Esophagus mucosa (tissue), 1 donor: ENCODE measurements at places on chromosomes 12 and 14.
A peak's percentile ranks its signal among the peaks of the same experiment; 100 is the strongest.

- ATAC-seq: no peak
These were observed 13.7 kb upstream of the FBXL14 start for GRCh38 chr12:1607940-1608712.

DNA sequence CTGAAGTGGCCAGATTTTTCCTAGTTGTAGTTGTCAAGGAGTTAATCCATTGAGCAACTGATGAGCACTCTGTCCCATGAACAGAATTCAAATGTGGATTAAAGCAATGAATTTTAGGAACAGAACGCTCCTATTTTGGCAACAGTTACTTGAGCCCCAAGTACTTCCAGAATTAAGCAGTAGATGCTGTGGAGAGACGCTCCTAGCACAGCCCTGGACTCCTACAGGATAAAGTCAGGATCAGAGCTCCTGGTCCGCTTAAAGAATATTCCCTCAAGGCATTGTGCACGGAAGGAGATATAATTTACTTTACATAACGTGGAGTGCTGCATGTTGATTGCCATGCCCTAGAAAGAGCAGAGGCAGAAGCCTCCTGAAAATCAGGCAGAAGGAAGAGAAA, 53.4 kb downstream of the FLRT2 start:
- no peak for ATAC-seq

GRCh38 chr12:54588110-54588889, at the start of gene PPP1R1A:
PPP1R1A (minus strand) TSS chr12:54588659; CDS start chr12:54588488, 171 bp downstream.
- ATAC-seq: peak; percentile 26

GRCh38 chr14:101025131-101025530, 121.6 kb upstream of the RTL1 start:
- no peak for ATAC-seq

GRCh38 chr12:57223191-57224165, 6.0 kb upstream of the SHMT2 start:
- ATAC-seq: no peak

DNA sequence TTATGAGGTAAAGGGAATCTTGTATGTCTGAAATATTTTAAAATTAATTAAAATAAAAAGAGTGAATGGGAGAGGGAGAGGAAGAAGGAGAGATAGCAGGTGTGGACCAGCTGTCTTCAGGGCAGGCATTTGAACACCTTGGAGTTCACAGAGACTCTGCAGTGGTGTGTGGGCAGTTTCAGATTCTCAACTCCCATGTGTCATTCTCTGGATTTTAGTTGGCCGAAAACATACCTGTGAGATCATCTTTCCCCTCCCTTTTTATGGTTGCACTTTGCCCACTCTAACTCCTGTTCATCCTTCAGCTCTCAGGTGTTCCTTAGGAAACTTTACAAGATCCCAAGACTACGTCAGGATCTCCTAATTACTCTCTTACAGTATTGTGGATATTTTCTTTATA, 108.1 kb downstream of the ERC1 start:
- no peak for ATAC-seq

DNA sequence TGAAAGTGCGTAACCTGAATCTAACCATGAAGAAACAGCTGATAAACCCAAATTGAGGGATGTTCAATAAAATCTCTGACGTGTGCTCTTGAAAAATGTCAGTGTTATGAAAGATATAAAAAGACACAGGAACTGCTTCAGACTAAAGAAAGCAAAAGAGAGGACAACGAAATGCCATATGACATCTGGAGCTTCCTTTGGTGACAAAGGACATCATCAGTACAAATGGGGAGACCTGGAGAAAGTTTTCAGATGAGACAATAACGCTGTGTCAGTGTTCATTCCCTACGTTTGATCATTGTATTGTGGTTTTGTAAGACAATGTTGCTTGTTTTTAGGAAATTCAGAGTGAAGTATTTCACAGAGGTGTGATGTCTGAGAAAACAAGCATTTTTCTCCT, 125.9 kb upstream of the MAP1LC3B2 start:
- ATAC-seq: no peak

- peak; percentile 59 for ATAC-seq
These were observed 171.2 kb downstream of the FOXN3 start for GRCh38 chr14:89245802-89246201.

GRCh38 chr12:112518365-112518735, 99.6 kb downstream of the PTPN11 start:
- no peak for ATAC-seq

DNA sequence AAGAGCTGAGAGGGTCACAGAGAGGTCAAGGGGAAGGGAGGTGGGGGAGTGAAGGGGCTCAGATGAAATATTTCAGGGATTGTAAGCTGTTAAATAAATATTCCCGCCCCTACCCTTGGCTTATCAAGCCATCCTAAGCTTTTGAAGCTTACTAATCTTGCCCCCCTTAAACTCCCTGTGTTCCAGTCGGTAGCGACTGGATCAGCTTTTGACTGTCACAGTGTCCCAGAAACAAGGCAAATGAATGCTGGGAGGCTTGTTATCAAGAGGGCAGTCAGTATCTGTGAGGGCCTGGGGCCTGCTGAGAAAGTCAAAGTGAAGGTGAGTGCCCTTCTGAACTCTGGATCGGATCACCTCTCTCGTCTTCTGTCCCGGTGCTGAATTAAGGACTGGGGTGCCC, 128.1 kb downstream of the DACT1 start:
- ATAC-seq: no peak

- no peak for ATAC-seq
These were observed 40.9 kb upstream of the TOMM20L start for GRCh38 chr14:58354808-58355207.

GRCh38 chr12:105400227-105400626, 69.7 kb downstream of the C12orf75 start:
- ATAC-seq: no peak

DNA sequence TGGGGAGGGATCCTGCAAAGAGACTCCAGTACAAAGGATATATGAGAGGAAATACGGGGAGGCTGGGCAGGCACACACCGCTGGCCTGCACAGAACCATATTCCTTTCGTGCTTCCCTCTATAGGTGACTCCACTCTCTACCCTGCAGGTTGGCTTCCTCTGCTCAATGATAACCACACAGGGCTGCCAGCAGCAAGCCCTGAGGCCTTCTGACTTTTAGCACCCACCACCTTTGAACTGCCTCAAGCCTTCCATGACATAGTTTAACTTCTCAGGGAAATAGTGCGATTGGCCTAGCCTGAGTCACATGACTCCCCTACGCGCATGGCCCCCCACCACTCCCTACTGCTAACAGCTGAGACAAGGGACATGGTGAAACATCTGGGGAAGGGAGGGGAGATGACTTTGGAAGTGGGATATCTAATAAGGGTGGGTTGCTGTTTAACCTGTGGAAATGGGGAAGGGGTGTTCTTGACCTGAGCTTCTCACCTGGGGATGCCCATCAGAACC, 3.0 kb upstream of the FOXN3 start:
- no peak for ATAC-seq

DNA sequence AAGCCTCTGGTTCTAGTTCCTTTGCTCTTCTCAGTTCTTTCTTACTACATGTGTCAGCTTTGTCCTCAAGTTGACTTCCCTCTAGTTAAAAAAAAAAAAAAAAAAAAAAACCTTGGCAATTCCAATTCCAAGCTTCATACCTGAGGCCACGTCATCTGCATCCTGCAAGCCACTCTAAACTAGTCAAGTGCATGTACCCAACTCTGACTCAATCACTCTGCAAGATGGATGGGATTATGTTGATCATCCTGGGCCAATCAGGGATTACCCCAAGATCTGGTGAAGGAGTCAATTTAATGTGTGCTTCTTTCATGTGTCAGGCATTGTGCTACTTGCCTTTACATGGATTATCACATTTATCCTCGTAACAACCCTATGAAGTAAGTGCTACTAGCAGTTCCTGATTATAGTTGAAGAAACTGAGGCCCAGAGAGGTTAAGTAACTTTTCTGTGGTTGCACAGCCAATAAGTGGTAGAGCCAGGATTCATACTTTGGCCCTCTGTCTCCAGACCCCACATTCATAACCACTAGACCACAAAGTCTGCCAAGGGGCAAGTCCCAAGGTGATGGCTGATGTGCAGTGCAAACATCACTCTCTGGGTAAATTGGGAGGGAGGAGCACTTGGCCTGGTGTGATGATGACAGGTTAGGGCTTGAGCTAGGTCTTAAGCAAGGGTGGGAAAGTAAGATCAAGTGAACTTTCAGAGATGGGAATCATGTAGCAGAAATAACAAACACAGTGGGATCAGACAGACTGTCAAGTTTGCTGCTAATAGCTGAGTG, 17.3 kb upstream of the CCND2 start:
- peak; percentile 94 for ATAC-seq

- ATAC-seq: no peak
These were observed 173.7 kb downstream of the STXBP6 start for GRCh38 chr14:24875991-24876878.

GRCh38 chr12:28611115-28611435, 420.8 kb downstream of the CCDC91 start:
- ATAC-seq: peak; percentile 89

DNA sequence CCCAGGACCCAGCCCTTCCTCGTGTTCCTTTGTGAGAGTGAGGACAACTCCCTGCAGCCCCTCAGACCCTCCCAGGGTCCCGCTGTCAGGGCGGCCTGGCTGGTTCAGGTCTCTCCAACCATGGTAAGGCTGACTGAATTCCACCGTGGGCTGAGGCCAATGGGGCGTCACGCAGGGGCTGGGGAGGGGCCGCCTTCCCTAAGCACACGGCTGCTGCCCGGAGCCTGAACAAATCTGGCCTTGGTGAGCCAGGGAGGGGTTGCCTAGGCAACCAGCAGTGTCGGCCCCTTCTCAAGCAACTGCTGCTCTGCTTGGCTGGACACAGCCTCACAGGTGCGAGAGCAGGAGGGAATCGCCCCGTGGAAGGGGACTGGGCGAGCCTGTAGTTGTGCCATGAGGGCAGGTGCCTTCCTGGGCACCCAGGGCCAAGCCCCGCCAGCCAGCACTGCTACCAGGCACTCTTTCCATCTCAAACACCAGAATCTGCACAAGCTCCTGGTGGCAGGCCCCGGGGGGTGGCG, 37.0 kb upstream of the GALNT9 start:
- no peak for ATAC-seq

DNA sequence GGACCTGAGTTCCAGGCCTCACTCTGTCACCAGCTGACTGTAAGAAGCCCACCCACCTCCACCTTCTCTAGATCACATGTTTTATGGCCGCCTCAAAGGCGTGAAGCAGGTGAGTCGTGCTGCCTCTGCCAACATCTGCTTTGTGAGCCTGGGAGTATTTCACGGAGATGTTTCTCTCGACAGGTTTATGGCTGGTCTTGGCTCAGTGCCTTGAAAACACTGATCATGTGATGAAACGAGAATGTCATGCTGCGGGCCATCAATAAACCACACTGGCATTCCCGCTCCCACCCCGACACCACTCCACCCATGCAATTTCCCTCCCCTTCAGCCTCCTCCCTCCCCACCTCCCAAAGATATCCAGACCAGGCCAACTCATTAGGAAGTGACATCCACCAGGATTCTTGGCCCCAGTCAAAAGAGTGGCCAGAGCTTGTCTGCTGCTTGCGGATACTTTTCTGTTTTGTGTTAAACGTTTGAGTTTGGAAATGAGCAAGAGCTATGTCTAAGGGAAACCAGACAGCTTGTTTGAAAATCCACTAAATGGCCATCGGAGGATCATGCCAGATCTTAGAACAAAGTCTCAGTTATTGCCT, 53.8 kb upstream of the NTF3 start:
- no peak for ATAC-seq

GRCh38 chr12:15474766-15475165, 152.5 kb downstream of the PTPRO start:
- ATAC-seq: no peak

GRCh38 chr14:69690042-69690441, 76.9 kb upstream of the SRSF5 start:
- no peak for ATAC-seq

DNA sequence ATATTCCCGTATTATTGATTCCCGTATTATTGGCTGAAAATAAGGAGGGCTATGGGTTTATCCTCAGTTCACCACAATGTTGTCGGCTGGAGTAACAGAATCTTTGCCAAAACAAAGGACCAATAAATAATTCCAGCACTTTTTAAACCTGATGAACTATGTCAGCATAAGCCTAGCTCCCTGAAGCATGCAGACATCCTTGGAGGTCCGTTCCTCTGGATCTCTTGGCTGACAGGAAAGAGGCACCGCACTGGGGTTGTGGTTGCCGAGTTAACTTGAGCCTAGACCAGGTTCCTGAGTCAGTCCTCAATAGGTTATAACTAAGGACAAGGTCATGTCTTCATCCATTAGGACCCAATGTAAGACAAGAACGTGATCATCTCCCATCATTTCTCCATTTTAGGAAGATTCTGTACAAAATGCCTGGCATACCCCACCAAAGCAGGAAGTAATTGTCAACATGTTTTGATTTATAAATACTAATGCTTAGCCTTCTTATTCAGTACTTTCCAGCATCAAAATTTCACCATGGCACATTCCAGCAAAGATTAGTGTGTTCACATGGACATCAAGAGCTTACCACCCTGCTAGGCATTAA, 36.6 kb downstream of the NID2 start:
- no peak for ATAC-seq

- ATAC-seq: no peak
These were observed 1.7 kb upstream of the SCNN1A start for GRCh38 chr12:6376870-6377666.

- no peak for ATAC-seq
These were observed 236.1 kb downstream of the CACNA1C start for GRCh38 chr12:2288875-2289274.

DNA sequence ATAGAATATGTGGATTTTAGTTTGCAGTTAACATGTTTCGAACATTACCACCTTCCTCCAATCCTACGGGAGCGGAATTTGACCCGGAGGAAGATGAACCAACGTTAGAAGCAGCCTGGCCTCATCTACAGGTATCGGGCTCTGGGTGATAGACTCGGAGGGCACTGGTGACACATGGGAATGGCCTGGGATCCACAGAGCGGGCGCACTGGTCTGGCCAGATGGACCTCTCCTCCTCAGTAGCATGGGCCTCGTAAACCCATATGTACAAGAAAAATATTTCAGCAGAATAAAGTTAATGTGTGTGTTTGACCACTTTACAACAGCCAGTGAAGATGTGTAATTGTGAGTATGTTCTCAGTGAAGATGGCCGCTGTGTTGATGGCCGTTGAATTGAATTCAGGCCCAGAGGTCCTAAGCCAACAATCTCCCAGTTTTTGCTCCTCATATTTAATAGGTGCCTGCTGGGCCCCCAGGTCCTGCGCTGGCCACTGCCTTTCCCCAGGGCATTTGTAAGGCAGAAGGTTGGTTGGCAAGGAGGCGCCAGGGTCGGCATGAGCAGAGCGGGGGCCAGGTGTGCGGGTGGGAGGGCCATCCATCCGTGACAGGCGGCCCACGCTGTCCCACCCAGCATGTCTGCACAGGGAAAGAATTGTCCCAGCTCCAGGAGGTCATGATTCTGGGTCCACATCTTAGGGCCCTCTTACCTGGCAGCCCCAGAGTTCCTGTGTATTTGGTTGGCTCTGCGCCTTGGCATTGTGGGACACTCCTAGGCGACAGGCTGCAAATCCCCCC, 82.0 kb upstream of the DYNC1H1 start:
- ATAC-seq: no peak

DNA sequence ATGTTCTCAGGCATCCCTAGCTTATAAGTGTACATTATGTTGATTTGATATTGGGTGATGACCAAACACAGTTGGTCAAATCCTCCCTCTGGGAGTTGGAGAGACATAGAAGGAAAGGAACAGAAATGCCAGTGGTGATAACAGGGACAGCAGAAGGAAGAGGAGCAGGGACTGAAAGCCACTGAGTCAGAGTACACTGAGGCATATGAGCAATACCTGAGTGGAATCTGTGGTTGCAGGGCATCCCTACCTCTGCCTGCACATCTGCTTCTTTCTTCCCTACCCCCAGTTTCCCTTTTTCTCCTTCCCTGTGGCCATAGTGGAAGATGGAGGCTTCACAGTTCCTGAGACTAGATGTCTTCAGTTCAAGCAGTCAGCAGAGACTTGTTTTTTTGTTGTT, 44.9 kb downstream of the BICD1 start:
- ATAC-seq: no peak
